ENCODE measurements at places on chromosomes 4 and X.
A peak's percentile ranks its signal among the peaks of the same experiment; 100 is the strongest.

DNA sequence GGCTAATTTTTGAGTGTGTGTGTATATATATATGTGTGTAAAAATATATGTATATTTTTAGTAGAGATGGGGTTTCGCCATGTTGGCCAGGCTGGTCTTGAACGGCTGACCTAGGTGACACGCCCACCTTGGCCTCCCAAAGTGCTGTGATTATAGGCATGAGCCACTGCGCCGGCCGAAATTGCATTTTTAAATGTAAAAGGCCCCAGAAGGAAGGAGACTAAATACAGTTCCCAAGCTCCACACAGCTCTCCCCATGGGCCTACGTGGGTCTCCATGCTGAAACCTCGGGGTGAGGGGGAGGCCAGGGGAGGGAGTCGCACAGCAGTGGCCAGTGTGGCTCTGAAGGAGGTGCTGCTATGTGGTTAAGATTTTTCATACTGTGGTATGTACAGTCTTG lies 12.8 kb upstream of the CDKN2AIP start:
- DNase-seq = no peak

DNA sequence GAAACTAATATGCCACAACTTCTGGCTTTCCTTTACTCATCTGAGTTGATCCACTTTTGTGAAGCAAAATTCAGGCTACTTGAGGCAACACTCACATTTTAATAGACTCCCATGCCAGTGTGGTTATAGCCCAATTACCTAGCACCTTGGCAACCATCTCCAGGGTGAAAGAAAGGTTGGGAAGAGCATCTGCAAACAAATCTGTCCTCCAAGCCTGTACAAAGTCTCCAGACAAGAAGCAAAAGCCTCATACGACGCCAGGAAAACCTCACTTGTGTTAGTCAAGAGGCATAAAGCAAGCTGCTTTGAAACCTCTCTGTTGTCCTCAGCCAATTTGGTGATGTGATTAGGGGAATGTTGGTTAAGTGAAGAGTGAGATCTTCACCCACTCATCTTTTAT lies 246.6 kb downstream of the THOC2 start:
- DNase-seq = no peak

DNA sequence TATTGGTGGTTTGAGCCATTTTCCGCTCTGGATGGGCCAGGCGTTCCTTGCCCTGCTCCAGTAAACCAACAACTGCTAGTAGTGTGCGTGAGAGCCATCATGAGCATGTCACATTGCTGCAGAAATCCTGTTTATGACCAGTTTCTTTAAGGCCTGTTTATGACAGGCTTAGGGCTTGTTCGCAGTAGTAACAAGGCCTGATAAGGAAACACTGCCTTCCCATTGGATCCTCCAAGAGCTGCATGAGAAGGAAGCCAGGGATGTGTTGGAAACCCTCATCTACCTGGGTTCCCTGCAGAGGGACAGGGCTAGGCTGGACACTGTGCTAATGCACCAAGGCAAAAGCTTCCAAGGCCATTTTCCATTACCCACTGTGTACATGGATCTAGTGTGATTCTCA lies 153.9 kb downstream of the ZNF518B start:
- no peak for DNase-seq

- DNase-seq = no peak
These were observed 51.6 kb downstream of the CLCN4 start for GRCh38 chrX:10208281-10208856.

GRCh38 chr4:54793856-54794422 lies 136.2 kb downstream of the KIT start:
- no peak for DNase-seq

DNA sequence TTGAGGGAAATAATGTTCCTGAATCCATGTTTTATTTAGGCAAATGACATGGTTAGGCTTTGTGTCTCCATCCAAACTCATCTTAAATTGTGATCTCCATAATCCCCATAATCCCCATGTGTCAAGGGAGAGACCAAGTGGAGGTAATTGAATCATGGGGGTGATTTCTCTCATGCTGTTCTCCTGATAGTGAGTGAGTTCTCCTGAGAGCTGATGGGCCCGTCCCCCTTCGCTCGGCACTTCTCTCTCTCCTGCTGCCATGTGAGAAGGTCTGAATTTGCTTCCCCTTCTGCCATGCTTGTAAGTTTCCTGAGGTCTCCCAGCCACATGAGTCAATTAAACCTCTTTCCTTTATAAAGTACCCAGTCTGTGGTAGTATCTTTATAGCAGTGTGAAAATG lies 563.0 kb upstream of the NR3C2 start:
- DNase-seq = no peak

DNA sequence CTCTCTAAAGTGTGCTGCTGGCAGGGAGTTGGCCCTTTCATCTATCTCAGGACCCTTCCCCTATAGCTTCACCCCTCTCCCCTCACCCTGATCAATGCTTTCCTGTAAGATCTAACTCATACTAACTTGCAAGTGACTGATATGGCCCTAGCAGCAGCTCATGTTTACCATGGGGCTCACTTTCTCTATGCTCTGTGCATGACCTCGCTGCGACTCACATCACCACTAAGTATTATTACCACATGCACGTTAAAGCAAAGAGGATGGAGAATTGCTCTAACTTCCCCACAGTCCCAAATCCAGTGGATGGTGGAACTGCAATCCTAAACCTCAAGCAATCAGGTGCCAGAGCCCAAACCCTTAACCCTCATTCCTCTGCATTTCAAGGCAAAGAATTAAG lies 626.6 kb downstream of the MID1IP1 start:
- peak; percentile 62 for DNase-seq

DNA sequence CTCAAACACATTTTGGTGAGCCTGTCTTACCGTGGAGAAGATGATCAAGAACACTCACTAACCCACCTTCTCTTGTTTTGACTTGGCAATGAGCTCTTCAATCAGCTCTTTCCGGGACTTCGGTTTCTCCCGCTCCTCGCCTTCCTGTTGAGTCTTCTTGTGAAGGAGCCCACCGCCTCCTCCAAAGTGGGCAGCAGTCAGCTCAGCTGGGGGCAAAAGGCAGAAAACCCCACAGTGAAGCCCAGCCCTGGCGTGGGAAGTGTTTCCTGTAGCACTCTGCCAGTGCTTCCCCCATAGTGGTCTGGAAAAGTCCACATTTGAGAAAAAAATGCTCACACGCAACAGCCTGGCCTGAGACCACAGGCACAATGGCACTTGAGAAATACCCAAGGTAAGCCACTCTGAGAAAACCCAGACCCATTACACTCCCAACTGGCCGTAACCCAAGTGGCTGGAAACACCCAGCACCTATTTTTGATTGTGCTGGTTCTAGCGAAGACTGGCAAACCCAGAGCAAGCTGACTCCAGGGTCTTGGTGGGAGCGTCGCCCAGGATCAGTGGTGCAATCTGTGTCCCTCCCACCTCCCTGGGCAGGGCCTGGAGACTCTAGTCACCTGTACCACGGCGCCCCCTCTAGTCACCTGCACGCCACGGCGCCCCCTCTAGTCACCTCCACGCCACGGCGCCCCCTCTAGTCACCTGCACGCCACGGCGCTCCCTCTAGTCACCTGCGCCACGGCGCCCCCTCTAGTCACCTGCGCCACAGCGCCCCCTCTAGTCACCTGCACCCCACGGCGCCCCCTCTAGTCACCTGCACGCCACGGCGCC lies 8.6 kb downstream of the NOP14 start:
- DNase-seq = peak; percentile 88

DNA sequence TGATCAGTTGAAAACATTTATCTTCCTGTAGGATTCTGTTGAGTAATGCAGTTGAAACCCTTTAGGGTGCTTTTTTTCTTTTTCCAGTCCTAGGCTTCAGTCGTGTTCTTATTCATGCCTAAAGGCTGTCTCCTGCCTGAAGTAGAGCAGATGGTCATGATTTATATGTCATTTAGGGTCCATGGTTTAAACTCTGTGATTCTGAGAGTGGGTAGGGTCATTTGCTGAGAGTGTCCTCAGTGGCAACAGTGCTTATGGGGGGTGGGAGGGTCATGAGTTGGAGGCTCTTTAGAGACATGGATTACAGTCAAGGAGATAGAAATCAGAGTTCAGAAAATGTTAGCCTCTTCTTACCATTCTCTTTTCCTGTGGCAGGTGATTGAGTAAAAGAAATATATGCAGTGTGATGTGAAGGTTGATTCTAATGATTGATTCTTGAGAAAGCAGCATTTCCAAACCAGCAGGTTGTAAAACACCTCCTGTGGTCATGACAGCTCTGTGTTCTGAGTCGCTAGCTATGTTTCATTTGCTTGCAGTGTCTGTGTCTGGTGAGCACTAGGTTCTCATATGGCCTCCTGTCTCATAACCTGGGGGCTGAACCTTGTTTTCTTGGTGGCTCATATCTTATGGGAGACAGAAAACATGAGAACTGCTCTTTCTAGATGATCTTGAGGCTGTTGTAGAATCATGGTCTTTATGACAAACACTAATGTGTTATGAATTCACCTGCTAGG lies 60.4 kb downstream of the JADE1 start:
- DNase-seq = no peak

DNA sequence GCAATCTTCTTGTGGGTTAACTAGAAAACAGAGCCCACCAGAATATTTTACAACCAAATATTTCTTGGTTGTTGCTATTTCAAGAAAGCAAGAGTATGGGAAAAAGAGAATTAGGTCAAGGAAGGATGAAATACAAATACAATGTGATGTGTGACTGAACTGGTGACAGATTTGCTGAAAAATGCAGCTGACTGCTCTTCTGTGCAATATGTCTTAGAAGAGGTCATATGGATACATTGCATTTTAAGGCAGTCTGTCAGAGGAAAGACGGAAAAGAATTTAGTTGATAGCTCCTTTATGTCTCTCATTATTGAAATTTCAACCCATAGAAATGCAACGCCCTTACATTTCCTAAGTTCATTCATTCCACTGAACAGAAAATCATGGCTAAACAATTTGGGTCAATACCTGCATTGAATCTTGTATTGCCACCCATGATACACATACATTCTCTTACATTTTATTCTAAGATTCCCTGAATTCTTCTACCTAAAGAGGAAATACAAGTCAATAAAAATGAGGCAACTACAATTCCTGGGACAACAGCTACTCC lies 423.1 kb downstream of the ADAM29 start:
- no peak for DNase-seq

DNA sequence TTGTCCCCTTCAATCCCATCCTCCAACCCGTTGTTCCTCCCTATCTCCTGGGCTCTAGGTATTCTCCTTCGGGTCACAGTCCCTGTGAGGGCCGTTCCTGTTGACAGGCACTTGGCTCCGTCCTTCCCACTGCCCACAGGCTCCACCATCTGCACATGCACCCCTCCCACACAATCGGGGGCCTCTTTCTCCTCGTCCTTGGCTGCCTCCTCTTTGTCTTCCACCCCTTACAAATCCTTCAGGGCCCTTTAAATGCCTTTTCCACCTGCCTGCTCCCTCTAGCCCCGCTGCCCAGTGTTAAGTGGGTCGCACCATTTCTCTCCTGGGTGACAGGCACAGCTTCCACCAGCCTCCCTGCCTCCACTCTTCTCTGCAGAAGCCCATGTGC lies 2.7 kb upstream of the AVPR2 start:
- DNase-seq = no peak

- no peak for DNase-seq
These were observed 539.7 kb upstream of the GRID2 start for GRCh38 chr4:91764085-91764484.

DNA sequence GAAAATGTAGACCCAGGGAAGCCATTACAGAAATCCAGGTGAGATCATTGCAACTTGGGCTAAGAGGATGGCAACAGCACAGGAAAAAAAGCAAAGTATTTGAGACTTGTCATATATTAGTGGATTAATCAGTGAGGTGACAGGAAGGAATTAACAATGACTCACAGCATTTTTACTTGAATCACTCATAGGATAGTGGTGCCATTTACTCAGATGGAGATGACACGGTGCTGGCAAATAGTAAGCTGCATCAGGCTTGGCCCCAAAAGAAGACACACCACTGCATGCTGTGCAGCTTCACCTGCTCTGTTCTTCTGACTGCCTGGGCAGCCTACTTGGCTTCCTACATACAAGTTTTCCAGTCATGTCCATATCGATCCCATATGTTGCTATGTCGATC lies 144.8 kb downstream of the FRYL start:
- DNase-seq = peak; percentile 28

DNA sequence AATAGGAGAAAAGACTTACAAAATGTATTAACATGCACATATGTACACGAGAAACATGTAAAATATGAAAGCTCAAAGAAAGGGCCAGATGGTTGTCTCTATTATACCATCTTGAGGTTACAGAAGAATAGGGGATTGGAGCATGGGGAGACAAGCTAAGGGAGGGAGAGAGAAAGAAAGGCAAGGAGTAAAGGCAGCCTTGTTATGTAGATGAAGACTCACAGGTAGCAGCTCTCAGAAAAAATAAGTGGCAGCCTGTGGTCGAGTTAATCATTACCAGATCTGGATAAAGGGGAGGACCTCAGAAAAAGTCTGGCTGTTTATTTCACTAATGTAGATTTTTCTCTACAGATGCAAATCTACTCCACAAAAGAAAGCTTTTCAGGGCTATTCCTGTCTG lies 26.6 kb upstream of the PPP1R2C start:
- DNase-seq = no peak

GRCh38 chr4:71538528-71538927 lies 199.7 kb downstream of the SLC4A4 start:
- no peak for DNase-seq

DNA sequence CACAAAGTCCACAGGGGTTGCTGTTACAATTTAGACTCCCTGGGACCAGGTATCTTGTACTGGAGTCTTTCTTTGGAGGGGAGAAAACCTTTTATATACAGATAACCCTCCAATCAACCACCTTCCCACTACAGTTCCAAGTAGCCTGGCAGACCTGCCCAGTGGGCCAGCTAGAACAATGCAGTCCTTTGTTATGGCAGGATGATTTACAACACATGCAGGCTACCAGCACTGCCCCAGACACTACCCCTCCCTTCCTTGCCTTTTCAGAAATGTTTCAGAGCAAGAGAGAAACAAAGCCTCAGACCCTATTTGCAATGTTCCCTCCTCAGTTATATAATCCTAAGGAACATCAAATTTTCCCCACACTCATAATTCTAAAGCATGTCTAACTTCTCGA lies 11.1 kb downstream of the RASL11B start:
- DNase-seq = no peak

GRCh38 chr4:109729117-109729717 lies 653 bp downstream of the PLA2G12A start:
- peak; percentile 34 for DNase-seq

GRCh38 chrX:123454712-123455431 lies 270.8 kb downstream of the GRIA3 start:
- DNase-seq = no peak

GRCh38 chr4:121783210-121783609 lies 17.9 kb upstream of the EXOSC9 start:
- DNase-seq = no peak

- DNase-seq = no peak
These were observed 1.8 kb downstream of the BGN start for GRCh38 chrX:153496590-153496959.

- DNase-seq = no peak
These were observed 637.8 kb upstream of the ADGRL3 start for GRCh38 chr4:60562334-60562733.

Measured in stimulated activated CD4-positive, alpha-beta T cell treated with anti-CD3 and anti-CD28 coated beads, Interleukin-1b, Interleukin-23, amount 100 ng/mL, for 48 hours (primary cell).